Heart left ventricle (tissue), 16 donors: ENCODE measurements at places on chromosomes 2 and 18. TPM values are rescaled to one million over a fixed set of nuclear protein-coding genes. Genes with fewer than 3 reads are reported as not detected.

GRCh38 chr18:9711361-9712129 is 3.4 kb downstream of the RAB31 start:
- no peak overlapping the region for H3K27ac ChIP-seq
- DNase-seq: no peak
- H3K27me3 ChIP-seq: no peaks in the 10 kb centered on the region

DNA sequence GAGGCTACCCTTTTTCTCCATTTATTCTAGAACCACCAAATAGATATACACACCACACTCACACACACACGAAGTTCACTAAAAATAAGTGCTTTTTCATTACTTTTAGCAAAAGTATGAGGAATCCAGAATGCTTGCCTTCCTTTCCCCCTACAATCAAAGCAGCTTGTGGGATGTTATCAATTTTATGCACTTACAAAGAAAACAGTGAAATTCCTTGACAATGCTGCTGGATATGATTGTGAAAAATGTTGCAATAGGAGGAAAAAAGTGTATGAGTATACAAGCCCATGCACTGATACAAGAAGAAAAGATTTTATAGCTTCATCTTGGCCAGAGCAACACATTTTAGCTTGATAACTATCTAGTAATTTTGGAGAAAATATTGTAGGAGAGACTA is 269.2 kb downstream of the XIRP2 start:
- no peaks in the 10 kb centered on the region for H3K27me3 ChIP-seq
- H3K36me3 ChIP-seq: no peaks in the 10 kb centered on the region
- H3K4me1 ChIP-seq: no peaks in the 10 kb centered on the region
- H3K4me3 ChIP-seq: no peak overlapping the region
- DNase-seq: no peak

SUMO1 gene
- 65.3 TPM for total RNA-seq

DNA sequence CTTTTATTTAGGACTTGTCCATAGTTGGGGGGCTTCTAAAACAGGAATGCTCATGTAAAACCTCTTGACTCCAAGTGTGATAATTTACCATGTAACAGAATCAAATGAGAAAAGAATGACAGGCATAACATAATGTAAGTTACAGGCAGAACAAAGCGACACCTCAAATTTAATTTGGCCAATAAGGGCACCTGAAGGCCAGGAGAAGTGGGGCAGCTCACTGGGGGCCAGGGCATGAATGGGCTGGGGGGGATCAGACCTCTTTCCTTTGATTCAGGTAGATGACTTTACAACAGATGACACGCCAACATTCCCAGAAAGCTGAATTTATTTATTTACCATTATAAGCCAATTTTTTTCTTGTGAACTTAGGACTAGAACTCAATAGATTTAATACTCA is 14.5 kb downstream of the MOCOS start:
- no peaks in the 10 kb centered on the region for H3K4me1 ChIP-seq
- H3K27ac ChIP-seq: no peak overlapping the region
- no peaks in the 10 kb centered on the region for H3K27me3 ChIP-seq
- no peak overlapping the region for H3K4me3 ChIP-seq
- no peak for DNase-seq

AMER3 gene
- total RNA-seq: not detected

ANO7 gene
- total RNA-seq: 3.0 TPM

DNA sequence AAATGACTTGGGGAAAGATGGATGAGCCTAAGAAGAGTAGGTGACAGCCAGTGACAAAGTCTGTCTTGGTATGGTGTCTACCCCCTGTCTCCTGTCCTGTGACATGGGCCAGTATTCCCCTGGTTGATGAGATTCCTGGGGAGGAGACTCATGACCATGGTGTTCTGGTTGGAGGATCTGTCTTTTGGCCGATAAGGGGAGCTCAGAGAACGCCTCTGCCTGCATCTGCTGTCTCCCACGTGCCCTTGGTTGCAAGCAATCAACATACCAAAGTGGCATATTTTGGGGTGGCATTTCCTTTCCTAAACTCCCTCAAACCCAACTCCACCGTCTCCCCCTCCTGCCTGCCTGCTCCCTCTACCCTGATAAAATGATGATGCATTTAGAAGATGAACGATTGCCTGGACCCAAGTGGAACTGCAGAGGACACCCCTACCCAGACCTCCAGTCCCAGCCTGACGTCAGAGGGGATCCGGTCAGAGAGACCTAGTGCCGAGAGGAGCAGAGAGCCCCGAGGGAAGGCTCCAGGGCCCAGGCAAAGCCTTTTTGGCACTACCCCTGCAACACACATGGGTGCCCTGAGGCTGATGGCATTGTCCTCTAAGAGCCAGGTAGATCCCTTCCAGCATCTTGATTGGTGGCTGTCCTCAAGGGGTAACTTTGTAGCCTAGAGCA is 124.2 kb upstream of the MSH6 start:
- no peak for DNase-seq
- no peak overlapping the region for H3K27ac ChIP-seq
- H3K4me3 ChIP-seq: no peak overlapping the region
- no peaks in the 10 kb centered on the region for H3K27me3 ChIP-seq

DNA sequence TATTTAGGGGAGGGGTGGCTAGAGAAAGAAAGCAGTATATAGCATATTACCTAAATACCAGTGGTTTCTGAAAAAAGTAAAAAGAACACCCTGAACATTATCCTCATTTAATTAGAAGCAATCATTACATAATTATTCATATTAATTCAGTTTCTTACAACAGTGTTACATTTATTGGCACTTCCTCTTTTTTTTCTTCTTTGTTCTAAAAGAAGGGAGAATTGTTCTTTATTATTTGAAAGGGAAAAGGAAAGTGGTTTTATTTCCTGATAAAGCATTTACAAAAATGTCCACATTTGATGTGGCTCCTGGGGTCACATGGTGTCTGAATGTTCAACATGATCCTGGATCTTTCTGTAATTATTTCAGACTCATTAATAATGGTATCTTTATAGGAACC is 254.9 kb upstream of the ZEB2 start:
- H3K4me3 ChIP-seq: no peak overlapping the region
- H3K4me1 ChIP-seq: no peaks in the 10 kb centered on the region

MFSD2B gene
- total RNA-seq: not detected

DNA sequence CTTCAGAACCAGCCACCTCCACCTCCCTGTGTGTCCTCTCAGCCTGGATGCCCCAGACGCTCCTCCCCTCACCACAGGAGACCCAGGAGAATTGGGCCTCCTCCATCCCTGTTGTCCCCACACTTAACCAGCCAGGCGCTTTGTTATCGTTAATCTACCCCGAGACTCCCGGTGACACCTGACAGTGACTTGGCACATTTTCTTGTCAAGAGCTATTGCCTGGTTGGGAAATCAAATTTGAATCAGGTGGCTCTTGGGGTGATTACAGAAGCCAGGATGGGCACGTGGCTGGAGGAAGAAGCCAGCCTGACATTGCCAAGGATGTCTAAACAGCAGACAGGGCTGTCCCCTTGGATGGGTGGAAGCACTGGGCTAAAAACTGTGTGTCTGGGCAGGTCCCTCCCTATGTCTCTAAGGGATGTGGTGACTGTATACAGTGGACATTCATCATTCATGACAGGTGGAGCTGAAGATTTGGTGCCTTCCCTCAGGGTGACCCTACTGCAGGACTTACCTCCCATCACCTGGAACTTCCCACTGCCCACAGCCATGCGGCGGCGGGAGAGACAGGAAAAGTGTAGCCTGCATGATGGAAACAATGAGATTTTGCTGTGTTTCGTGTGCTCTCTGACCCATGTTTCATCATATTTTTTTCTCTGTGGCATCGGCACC is 157.2 kb upstream of the CAPN13 start:
- no peak for DNase-seq
- no peaks in the 10 kb centered on the region for H3K27me3 ChIP-seq
- H3K36me3 ChIP-seq: no peaks in the 10 kb centered on the region
- H3K4me3 ChIP-seq: no peak overlapping the region
- no peak overlapping the region for H3K27ac ChIP-seq

DNA sequence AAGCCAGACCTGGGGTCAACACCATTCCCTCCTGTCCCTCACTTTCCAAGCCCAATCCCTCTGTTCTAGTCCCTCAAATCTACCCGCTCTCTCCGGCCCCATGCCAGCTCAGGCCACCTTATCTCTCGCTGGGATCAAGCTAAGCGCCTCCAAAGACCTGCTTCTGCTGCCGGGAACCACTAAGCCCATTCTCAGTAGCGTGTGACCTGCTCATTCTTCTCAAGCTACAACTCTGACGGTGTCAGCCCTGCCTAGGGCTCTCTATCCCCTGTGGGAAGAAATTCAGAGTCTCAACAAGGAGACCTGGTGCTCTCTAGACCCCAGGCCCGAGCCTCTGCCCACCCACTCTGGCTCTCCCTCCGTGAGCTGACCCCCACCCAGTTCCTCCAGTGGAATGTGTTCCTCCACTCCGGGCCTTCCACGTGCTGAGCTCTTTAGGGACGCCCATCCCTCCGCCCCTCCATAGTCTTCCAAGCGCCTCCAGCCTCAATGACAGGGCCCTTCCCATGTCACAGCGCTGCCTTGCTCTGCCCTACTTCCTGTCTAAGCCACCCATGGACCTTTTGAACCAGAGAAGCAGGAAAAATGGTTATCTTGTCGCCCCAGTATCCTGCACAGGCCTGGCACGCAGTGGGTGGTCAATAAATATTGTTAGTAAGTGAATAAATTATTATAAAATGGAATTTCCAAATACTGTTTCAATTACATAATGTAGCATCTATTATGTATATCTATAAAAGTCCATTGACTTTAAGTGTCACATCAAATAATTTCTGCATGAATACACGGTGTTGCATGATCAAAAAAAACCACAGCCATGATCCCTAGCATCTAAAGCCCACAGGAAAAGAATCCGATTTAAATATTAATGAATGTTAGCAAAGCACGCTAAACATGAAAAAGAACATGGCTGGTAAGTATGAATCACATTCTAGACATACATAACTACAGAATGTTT is 127.6 kb downstream of the ZNF516 start:
- H3K36me3 ChIP-seq: peaks cover 30% of the 10 kb centered on the region
- no peak for DNase-seq
- H3K27ac ChIP-seq: no peak overlapping the region
- no peak overlapping the region for H3K4me3 ChIP-seq
- H3K27me3 ChIP-seq: no peaks in the 10 kb centered on the region
- no peaks in the 10 kb centered on the region for H3K4me1 ChIP-seq

GRCh38 chr2:238498691-238499295 is 72.1 kb downstream of the ASB1 start:
- DNase-seq: no peak
- H3K27ac ChIP-seq: no peak overlapping the region
- H3K4me1 ChIP-seq: no peaks in the 10 kb centered on the region
- H3K4me3 ChIP-seq: no peak overlapping the region

- peak; percentile 36 for DNase-seq
- no peak overlapping the region for H3K4me3 ChIP-seq
- no peak overlapping the region for H3K27ac ChIP-seq
- peaks cover 7% of the 10 kb centered on the region for H3K4me1 ChIP-seq
- no peaks in the 10 kb centered on the region for H3K36me3 ChIP-seq
These were observed 82.0 kb downstream of the MREG start for GRCh38 chr2:215931256-215931903.

DNA sequence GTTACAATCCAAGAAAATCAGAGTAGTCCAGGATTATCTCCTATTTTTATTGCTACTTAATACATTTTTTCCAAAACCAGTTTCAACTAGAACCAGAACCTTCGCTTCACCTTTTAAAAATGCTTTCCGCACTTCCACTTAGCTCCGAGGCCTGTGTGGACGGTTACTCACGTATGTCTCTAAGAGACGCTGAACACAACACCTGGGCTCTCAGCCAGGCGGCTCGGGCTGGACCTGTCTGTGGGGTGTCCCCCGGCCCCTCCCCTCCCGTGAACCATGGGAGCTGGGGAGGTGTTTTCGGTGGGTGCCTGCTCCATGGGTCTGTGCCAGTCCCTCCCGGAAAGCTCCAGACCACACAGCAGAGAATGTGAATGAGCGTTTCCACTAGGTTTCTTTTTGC is 223.8 kb downstream of the GLI2 start:
- DNase-seq: peak; percentile 76
- no peak overlapping the region for H3K4me3 ChIP-seq
- H3K27me3 ChIP-seq: no peaks in the 10 kb centered on the region
- H3K27ac ChIP-seq: no peak overlapping the region
- H3K4me1 ChIP-seq: no peaks in the 10 kb centered on the region

DNA sequence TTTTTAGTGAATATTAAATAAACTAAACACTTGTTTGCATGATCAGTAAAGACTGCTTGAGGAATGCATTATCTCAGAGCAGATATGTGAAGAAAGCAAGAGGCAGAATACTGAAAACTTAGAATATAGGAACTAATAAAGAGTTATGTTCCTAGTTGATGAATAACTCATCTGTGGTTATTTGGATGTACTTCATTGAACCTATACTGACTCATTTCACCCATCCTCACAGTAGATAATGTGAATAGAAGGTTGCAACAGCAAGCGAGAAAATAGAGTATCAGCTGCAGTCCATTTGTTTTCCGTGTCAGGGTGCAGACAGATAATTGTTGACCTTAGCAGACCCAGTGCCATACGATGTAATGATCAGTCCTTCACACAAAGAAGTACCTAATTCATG is 945.7 kb upstream of the LRRTM1 start:
- H3K4me1 ChIP-seq: no peaks in the 10 kb centered on the region
- no peak overlapping the region for H3K27ac ChIP-seq
- no peak for DNase-seq

- no peaks in the 10 kb centered on the region for H3K36me3 ChIP-seq
- no peak for DNase-seq
- H3K4me1 ChIP-seq: no peaks in the 10 kb centered on the region
These were observed 1.2 kb upstream of the SERPINB13 start for GRCh38 chr18:63585988-63586387.

CD207 gene
- not detected for total RNA-seq

- no peak for DNase-seq
- H3K4me1 ChIP-seq: no peaks in the 10 kb centered on the region
- no peak overlapping the region for H3K27ac ChIP-seq
- no peaks in the 10 kb centered on the region for H3K36me3 ChIP-seq
- no peak overlapping the region for H3K4me3 ChIP-seq
These were observed 10.4 kb downstream of the MYT1L start for GRCh38 chr2:2320486-2321199.

GRCh38 chr18:64449434-64449833 is 300.5 kb upstream of the LINC00305 start:
- no peak overlapping the region for H3K4me3 ChIP-seq
- H3K27me3 ChIP-seq: no peaks in the 10 kb centered on the region
- DNase-seq: no peak
- H3K4me1 ChIP-seq: no peaks in the 10 kb centered on the region
- H3K36me3 ChIP-seq: no peaks in the 10 kb centered on the region

AKAIN1 gene
- not detected for total RNA-seq

- no peaks in the 10 kb centered on the region for H3K36me3 ChIP-seq
- no peaks in the 10 kb centered on the region for H3K4me1 ChIP-seq
- DNase-seq: no peak
These were observed 194.6 kb downstream of the GLI2 start for GRCh38 chr2:120930236-120930635.

GRCh38 chr2:178526256-178526655 is 46.0 kb downstream of the PLEKHA3 start:
- no peak for DNase-seq
- H3K4me3 ChIP-seq: no peak overlapping the region
- peaks cover 14% of the 10 kb centered on the region for H3K4me1 ChIP-seq

GRCh38 chr2:8581234-8581561 is 100.7 kb upstream of the ID2 start:
- no peaks in the 10 kb centered on the region for H3K27me3 ChIP-seq
- no peak for DNase-seq
- H3K4me1 ChIP-seq: no peaks in the 10 kb centered on the region
- no peak overlapping the region for H3K27ac ChIP-seq
- H3K36me3 ChIP-seq: no peaks in the 10 kb centered on the region
- no peak overlapping the region for H3K4me3 ChIP-seq

CCDC150 gene
- total RNA-seq: 3.1 TPM

- H3K27me3 ChIP-seq: no peaks in the 10 kb centered on the region
- H3K27ac ChIP-seq: no peak overlapping the region
- no peaks in the 10 kb centered on the region for H3K36me3 ChIP-seq
- H3K4me1 ChIP-seq: no peaks in the 10 kb centered on the region
- DNase-seq: no peak
These were observed 64.8 kb upstream of the ALKAL2 start for GRCh38 chr2:352696-353095.
